Activated gamma-delta T cell treated with Interleukin-2 at 50 U/mL for 16 hours (primary cell): ENCODE measurements at places on chromosomes 16 and 17.
A peak's percentile ranks its signal among the peaks of the same experiment; 100 is the strongest.

DNA sequence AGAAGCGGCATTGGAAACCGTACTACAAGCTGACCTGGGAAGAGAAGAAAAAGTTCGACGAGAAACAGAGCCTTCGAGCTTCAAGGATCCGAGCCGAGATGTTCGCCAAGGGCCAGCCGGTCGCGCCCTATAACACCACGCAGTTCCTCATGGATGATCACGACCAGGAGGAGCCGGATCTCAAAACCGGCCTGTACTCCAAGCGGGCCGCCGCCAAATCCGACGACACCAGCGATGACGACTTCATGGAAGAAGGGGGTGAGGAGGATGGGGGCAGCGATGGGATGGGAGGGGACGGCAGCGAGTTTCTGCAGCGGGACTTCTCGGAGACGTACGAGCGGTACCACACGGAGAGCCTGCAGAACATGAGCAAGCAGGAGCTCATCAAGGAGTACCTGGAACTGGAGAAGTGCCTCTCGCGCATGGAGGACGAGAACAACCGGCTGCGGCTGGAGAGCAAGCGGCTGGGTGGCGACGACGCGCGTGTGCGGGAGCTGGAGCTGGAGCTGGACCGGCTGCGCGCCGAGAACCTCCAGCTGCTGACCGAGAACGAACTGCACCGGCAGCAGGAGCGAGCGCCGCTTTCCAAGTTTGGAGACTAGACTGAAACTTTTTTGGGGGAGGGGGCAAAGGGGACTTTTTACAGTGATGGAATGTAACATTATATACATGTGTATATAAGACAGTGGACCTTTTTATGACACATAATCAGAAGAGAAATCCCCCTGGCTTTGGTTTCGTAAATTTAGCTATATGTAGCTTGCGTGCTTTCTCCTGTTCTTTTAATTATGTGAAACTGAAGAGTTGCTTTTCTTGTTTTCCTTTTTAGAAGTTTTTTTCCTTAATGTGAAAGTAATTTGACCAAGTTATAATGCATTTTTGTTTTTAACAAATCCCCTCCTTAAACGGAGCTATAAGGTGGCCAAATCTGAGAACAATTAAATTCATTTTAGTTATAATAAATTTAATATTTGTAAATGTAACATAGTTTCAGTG is 1.7 kb downstream of the HEXIM1 start:
- no peak for DNase-seq

DNA sequence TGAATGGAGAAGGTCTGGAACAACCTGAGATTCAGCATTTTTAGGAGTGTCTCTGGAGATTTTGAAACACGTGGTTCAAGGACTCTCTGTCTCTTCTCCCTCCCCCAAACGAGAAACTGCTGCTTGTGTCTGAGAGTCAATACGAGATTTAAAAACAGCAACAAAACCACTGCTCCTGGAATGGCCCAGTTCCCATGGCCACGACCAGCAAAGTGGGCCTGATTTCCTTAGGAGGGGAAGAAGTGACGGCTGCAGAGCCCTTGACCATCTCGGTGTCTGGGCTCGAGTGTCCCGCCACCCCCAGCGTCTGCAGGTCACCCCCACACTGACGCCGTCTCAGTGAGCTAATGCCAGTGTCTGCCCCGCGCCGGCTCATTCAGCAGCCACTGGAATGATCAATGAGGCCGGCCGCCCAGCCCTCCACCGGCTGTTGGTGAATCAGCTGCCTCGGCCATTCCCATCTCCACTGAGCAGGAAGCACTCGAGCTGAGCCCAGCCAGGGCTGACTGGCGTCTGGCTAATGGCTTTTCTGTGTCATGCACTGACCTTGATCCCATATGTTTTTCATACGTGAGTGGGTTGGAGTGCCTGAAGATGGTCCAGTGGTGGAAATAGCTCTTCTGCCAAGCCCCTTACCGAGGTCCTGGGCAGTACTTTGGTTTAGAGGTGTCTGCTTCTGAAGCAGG is 151.8 kb downstream of the PITPNC1 start:
- DNase-seq: no peak

GRCh38 chr16:27572711-27573110 is 22.8 kb downstream of the KATNIP start:
- DNase-seq: no peak

DNA sequence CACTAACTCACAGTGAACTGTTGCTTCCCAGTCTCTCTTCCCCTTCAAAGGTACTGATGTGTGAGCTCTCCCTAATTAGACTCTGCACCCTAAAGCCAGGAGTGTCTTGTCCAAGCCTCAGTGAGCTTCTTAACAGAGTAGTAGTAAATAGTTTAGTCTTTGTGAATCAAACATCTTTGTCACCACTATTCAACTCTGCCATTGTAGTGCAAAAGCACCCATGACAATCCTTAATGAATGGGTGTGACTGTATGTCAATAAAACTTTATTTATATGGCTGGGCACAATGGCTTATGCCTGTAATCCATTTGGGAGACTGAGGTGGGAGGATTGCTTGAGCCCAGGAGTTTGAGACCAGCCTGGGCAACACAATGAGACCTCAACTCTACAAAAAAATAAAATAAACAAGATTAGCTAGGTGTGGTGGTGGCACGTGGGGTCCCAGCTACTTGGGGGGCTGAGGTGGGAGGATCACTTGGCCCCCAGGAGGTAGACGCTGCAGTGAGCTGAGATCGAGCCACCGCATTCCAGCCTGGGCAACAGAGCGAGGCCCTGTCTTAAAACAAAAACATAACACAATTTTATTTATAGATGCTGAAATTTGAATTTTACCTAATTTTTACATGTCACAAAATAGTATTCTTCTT is 45.5 kb upstream of the TNRC6A start:
- no peak for DNase-seq

DNA sequence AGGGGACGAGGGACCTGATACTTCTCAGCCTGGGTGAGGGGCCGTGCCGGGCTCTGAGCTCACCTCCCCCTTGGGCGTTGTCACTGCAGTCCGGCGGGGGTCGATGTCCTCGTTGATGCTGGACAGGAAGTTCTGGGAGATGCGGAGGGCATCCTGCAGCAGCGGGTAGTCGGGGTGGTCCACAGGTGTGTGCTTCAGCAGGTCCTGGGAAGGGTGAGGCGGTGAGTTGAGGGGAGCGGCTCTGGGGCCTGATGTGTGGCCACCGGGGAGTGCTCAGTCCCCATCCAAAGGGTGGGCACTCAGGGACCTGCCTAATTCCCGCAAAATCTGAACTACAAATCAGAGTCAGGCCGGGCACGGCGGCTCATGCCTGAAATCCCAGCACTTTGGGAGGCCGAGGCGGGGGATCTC is 75.6 kb downstream of the TIMM22 start:
- no peak for DNase-seq

- DNase-seq: no peak
These were observed 146.2 kb downstream of the CDH13 start for GRCh38 chr16:82773018-82773417.

DNA sequence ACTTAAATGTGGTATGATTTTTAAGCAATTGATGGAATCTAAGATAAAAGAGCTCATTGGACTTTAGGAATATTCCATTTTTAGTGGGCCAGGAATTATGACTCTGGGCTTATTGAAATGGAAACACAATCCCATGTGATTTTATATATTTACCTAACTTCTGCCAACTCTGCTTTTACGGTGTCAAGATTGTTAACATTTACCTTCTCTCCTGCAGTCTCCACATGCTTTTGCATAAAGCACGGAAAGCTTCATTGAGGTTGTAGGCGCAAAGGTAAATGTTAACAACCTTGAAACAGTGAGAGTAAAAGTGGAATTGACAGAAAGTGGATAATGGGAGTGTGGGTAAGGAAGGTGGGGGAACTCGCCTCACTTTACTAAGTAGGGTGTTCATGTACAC is 468.1 kb downstream of the PMP22 start:
- no peak for DNase-seq

DNA sequence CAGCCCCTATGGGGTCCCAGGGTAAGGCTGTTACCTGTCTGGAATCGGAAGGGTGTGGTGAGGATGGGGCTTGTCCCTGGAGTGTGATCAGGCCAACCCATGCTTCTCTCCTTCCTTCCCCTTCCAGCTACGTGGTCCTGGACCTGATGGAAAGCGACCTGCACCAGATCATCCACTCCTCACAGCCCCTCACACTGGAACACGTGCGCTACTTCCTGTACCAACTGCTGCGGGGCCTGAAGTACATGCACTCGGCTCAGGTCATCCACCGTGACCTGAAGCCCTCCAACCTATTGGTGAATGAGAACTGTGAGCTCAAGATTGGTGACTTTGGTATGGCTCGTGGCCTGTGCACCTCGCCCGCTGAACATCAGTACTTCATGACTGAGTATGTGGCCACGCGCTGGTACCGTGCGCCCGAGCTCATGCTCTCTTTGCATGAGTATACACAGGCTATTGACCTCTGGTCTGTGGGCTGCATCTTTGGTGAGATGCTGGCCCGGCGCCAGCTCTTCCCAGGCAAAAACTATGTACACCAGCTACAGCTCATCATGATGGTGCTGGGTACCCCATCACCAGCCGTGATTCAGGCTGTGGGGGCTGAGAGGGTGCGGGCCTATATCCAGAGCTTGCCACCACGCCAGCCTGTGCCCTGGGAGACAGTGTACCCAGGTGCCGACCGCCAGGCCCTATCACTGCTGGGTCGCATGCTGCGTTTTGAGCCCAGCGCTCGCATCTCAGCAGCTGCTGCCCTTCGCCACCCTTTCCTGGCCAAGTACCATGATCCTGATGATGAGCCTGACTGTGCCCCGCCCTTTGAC is 2.4 kb downstream of the MAPK7 start:
- DNase-seq: no peak

DNA sequence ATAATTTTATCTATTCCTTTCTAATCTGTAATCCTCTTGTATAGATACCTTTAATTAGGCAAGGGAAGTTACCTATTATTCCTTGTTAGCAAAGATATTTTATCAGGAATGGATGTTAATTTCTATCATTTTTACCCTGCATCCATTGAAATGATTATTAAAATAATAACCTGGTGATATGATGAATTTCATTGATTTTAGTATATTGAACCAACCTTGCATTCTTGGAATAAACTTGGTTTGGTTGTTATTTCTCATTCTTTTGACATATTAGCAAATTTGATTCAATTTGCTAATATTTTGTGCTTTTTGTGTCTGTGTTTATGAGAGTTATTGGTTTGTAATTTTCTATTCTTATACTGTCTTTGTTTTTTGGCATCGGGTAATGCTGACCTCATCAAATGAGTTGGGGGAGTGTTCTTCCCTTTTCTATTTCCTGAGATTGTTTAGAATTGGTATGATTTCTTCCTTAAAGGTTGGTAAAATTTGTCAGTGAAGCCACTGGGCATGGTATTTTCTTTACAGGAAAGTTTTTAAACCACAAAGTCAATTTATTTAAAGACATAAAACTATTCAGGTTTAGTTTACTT is 250.4 kb upstream of the PMFBP1 start:
- DNase-seq: no peak

DNA sequence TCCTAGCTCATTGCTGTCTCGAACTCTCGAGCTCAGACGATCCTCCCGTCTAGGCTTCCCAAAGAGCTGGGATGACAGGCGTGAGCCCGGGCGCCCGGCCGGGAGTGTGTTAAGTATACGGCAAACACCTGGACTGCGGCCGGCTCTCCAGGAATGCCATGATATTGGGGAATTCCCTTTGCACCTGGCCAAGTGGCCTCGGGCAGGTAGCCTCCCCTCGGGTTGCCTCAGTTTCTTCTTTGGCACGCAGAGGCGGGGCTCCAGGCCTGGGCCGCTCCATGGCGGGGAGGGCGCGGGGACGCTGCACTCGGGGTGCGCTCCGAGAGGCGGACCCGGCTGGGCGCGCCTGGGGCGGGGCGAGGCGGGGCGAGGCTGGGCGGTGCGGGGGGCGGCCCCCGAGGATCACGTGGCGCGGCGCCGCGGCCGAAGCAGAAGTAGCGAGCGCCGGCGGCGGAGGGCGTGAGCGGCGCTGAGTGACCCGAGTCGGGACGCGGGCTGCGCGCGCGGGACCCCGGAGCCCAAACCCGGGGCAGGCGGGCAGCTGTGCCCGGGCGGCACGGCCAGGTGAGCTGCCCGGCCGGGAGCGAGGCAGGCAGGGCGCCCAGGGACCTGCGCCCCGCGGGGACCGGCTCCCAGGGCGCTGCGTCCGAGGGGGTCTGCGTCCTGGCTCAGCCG is at the start of gene PLCG2:
TSS of gene PLCG2 (plus strand) at position 431 of the 675 bp plus-strand sequence. CDS start 6,699 bp downstream, outside the sequence.
- DNase-seq: peak; percentile 72

- no peak for DNase-seq
These were observed 7.8 kb downstream of the BAHCC1 start for GRCh38 chr17:81402981-81403467.

DNA sequence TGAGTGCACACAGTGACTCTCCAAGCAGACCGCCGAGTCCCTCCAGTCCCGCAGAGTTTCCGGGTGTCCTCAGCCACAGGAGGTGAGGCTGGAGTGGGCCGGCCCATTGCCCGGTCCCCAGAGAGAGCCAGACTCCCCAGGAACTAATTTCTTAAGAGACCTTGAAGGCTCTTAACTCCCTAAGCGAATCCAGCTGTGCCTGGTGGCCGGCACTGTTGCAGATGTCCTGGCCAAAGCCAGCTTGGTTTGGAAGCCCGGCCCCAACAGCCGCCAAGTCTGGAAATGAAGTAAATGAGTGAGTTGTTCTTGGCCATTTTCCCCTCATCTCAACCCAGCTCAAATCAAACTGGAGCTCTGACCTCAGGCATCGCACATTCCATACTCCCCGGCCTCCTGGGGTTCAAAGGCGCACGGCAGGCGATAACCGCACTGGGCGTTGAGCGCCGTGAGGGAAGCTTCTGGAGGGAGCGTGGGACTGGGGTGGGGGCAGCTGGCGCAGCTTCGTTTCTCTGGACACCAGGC is 42.0 kb downstream of the CMIP start:
- DNase-seq: no peak

- no peak for DNase-seq
These were observed 10.1 kb upstream of the ZFP1 start for GRCh38 chr16:75138233-75138632.

- no peak for DNase-seq
These were observed 11.9 kb downstream of the KCNJ12 start for GRCh38 chr17:21388066-21388465.

DNA sequence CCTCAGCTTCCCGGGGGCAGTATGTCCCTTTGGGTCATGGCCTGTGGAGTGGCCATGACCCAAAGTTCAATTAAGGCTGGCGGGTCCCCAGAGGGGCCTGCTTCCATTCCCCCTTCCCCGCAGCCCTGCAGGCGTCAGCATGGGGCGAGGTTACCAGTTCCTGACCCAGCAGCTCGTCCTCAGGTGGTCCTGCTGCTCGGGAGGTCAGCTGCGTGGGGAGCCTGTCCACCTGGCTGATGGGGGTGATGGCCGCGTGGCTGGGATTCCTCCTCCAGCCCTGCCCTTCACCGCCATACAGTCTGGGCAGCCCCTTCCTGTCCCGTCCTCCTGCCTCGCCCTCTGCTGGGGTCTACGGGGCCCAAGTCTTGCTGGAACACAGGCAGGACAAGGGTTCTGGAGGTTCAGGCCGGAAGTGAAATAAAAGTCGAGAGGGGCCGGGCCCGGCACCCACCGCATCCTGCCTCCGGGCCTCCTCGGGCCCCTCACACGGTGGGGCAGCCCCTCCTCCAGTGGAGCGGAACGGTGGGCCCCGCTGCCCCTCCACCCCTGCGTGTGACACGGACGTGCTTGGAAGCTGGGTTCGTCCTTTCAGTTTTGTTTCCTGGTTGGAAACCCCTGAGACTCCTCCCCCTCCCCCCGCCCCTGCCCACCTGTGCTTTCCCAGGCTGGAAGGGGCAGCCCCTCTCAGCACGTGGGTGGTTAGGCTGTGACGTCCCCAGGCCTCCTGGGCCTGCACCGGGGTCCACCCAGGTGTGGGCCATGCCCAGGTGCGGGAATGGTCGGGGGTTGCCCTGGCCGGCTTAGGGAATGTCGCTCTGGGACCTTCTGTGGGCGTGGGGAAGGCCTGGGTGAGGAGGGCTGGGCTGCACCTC is 6.8 kb downstream of the UBALD2 start:
- peak; percentile 52 for DNase-seq

GRCh38 chr16:56894331-56894917 is 29.4 kb downstream of the SLC12A3 start:
- DNase-seq: no peak

GRCh38 chr17:43720311-43721060 is 38.1 kb downstream of the SOST start:
- peak; percentile 67 for DNase-seq
